Cardiac fibroblast (primary cell): ENCODE measurements at places on chromosomes 5 and 9.

GRCh38 chr9:36871606-36872005, 162.5 kb downstream of the PAX5 start:
- DNase-seq = no peak

DNA sequence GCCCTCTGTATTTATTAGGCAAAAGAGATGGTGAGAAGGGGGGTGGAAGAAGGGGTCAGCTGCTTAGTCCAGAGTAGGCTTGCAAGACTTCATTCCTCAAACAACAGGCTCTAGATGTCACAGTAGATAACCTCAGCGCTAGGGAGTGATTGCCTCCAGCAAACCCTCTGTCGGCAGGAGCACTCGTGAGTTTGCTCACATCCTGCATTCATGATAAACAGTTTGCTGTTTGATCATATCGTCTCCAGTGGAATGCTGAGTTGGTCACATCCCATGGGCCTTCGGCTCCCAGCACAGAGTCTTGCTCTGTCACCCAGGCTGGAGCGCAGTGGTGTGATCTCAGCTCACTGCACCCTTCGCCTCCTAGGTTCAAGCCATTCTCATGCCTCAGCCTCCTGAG, 3.6 kb downstream of the TTC23L start:
- no peak for DNase-seq

GRCh38 chr9:35858458-35858857, 11.7 kb downstream of the OR13J1 start:
- DNase-seq = no peak

DNA sequence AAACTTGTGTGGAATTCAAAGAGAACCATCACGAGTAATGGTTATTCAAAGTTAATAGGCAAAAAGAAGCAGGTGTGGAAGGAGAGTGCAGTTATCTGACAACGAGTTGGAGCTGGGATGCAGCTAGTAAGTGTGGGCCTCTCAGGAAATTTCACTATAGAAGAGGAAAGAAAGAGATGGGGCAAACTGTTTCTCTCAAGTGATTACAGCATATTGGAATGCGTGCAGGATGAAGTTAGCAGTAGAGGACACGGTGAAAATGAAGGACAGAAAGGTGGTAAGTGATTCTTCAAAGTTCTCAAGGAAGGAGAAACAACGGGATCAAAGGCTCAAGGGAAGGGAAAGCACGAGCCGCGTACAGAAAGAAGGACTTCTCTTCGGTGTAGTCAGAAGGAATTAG, 84.0 kb downstream of the ADAMTS12 start:
- no peak for DNase-seq

DNA sequence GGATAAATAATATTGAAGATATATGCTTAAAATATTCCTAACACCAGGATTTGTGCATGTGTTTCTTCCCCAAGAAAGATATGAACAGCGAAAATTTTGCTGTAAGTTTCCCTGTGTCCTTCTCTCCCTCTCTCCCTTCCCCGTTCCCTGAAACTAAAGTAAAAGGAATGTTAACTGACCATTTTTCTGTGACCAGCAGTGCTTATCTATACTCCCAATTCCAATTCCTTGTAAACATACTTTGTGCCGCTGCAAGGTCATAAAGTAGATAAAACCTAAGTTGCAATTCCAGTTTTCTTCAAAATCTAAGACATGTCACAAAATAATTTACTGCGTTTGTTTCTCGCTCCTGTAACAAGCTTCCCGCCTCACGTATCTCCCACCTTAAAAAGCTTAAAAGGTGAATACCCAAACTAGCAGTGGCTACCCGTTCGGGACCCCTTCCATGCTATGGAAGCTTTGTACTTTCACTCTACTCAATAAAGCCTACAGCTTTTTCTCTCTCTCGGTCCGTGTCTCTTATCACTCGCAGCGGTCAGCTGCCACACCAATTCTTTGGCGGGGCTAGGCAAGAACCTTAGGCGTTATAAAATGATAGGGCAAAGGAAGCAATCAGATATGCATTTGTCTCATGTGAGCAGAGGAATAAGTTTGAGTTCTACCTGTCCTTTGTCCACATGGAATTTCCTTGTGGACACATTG, 1798.0 kb downstream of the EFNA5 start:
- DNase-seq = peak; percentile 5

- DNase-seq = peak; percentile 93
Measured at GRCh38 chr9:70484232-70485130, 70.0 kb upstream of the KLF9 start.

DNA sequence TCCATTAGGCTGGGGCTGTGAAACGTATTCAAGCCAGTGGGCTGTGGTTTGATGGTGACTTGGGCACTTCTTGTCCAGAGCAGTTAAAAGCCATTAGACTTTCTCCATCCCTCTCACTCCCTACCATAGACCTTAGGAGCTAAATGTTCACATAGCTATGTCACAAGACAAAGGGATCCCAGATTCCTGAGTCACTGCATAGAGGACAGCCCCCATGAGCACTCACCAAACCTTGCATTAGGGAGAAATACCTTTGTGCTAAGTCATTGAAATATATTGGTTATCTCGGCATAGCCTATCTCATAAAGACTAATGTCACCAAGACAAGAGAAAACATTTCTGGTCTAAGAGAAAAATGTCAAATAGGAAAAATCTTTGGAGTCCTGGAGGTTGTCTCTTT, 104.3 kb downstream of the TRPM6 start:
- peak; percentile 71 for DNase-seq

GRCh38 chr5:54643685-54644106, 126.1 kb downstream of the SNX18 start:
- peak; percentile 89 for DNase-seq

GRCh38 chr9:122183501-122183900, 23.8 kb downstream of the MORN5 start:
- no peak for DNase-seq
